ENCODE measurements at places on chromosomes 16 and 17.
A peak's percentile ranks its signal among the peaks of the same experiment; 100 is the strongest.

DNA sequence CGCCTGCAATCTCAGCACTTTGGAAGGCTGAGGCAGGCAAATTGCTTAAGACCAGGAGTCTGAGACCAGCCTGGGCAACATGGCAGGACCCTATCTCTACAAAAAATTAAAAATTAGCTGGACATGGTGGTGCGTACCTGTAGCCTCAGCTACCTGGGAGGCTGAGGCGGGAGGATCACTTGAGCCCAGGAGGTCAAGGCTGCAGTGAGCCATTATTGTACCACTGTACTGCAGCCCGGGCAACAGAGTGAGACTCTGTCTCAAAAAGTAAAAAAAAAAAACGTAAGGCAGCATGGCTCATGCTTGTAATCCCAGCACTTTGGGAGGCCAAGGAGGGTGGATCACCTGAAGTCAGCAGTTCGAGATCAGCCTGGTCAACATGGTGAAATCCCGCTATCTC, 263.6 kb downstream of the PARN start:
- no peak for DNase-seq

- no peak for DNase-seq
These were observed 226.1 kb downstream of the ZNF423 start for GRCh38 chr16:49629851-49630250.

GRCh38 chr16:1645914-1646525, 32.1 kb upstream of the JPT2 start:
- peak; percentile 11 for DNase-seq

DNA sequence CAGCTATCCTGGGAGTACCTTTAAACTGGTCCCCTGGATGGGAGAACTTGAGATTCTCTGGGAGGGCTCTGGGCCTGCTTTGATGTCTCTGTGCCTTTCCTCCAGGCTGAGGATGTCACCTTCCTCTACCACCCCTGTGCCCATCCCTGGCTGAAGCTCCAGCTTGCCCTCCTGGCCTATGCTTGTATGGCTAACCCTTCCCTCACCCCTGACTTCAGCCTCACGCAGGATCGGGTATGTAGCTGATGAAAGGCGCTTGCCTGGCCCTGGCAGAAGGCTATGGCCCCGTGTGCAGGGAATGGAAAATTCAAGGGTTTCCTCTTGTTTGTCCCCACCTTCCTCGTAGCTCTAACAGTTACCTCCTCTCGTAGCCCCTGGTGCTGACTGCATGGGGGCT, 3.0 kb downstream of the TP53I13 start:
- DNase-seq, result no peak

DNA sequence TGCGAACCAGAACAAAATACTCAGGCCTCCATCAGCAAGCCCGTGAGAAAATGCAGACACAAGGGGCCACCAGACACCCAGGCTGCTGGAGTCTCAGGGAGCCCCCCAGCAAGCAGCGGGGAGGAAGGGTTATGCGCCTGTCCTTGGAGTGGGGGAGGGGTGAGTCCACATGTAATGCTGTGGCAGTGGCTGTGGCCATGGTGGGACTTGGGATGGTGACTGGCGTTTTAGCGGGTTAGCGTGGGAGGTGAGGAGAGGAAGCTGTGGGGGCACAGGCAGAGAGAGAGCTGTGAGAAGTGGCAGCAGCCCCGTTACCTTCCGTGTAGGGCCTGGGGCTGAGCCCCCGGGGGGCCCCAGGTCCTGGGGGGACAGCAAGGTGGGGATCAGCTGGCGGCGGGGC, 58.3 kb downstream of the SRCIN1 start:
- no peak for DNase-seq

DNA sequence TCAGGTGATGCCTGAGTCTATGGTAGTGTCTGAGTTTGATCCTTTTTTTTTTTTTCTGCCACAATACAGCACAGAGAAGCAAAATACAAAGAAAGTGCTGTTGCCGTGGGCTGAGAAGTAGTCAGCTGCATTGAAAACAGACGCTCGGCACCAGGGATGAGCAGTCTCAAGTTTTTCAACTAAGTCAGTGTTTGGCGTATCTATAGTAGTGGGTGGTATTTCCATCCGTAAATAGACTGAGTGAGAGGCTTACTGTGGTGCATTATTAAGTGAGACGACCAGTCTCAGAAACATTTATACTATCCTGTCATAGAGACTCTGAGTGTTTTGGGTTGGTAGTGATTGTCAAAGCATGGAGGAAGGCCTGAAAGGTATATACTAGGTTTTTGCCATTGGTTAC, 221.3 kb downstream of the SNX29 start:
- no peak for DNase-seq

DNA sequence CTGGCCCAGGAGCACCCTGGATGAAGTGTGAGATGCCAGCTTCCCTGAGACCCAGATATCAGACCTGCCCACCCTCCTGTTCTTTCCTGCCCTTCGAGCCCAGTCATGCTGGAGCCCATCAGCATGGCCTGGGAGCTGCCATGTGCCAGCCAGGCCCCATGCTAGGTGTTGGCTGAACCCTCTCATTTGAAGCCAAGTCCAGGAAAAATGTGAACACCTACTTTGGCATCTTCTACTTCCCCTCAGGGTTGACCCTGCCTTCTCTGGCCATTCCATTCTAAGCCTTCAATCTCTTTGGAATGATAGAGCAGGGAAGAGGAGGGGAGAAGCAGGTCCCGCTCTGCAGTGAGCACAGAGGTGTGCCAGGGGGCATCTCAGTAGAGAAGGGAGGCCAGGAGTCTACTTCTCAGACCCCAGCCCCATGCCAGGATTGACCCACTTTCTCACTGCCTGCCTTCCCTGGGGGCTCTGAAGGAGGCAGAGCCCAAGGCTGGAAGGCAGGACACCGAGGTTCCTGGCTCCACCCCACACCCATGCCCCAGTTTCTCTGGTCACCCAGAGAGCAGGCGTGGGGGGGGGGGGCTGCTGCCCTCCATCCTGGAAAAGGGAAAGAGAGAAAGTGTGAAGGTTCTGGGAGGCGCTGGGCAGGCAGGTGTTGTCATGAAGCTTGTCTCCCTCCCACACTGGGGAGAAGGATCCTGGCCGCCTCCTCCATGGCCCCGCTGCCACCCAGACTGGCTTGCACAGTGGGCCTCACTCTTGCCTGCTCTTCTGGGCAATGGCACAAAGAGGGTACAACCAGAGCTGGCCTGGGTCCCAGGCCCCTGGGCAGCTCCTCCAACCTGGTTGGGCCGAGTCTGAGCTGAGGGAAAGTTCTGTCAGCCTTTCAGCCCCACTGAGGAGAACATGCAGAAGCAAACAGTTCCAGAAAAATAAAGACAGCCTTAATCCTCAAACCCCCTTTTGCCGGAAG, 9.3 kb downstream of the HDAC5 start:
- DNase-seq, result no peak

DNA sequence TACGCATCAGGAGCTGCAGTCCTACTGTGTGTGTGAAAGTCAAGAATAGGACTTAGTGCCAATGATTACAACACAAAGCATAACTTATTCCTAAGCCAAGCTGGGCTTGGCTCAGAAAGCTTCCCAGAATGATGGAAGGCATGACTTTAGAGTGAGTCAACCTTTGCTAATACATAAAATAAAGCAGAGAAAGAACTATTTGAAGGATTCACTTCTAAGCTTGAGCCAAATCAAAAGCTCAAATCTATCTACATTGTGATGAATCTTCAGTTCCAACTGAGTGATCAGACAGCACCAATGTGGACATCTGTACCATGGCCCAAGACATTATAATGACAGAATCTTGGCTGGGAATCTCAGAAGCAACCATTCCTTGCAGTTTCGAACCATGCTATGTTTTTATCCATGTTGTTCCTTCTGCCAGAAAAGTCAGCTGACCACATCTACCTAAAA, 41.4 kb downstream of the SMG6 start:
- DNase-seq, result peak; percentile 92

- no peak for DNase-seq
These were observed 3.4 kb downstream of the FAM222B start for GRCh38 chr17:28839221-28839620.

DNA sequence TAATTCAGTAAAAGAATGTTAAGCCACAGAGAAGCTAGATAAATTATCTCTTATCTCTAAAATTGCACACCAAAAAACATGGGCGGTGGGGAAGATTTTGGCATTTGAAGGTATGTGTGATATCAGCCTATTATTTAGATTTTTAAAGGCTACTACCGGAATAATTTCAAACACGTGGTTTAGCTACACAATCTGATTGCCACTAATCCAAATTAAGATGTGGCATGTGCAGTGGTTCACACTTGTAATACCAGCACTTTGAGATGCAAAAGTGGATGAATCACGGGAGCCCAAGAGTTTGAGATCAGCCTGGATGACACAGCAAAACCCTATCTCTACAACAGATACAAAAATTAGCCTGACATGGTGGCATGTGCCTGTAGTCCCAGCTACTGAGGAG, 584.5 kb downstream of the HS3ST4 start:
- no peak for DNase-seq

- DNase-seq, result peak; percentile 78
These were observed 17.9 kb downstream of the C1QTNF1 start for GRCh38 chr17:79041723-79042420.

DNA sequence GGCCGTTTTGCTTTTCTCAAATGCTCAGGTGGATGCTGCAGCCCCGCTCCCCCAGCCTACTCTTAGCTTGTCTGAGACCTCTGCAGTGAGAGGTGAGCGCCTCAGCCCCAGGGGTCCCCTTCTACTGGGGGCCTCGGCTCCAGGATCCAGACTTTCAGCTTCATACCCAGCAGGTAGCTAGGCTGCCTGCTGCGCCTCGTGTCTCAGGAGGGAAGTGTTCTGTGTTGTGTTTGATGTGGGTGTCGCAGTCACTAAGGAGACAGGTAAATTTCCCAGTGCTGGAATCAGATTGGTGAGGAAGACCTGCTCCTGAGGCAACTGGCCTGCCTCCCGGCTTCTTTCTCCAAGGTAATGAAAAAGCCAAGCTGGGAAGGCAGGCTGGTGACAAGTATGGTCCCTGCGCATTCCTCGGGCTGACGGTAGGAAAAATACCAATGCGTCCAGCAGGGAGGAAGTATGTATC, 604.0 kb upstream of the SALL1 start:
- no peak for DNase-seq

DNA sequence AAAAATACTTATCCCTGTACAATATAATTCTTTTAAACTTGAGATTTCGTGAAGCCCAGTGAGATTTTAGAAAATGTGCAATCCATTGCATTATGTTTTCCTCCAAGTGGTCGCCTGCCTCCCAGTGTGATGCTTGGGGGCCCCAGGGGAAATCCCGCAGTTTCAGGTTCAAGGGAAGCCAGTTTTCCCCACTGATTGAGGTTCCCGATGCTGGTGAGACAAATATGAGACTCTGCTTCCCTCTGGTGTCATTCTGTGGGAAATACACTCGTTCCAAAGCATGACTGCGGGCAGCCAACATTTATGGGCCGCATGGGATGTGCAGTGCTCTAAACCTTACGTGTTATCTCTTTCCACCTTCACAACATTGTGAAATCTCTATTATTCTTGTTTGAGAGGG, 200.8 kb downstream of the PRKCB start:
- DNase-seq, result peak; percentile 27

GRCh38 chr17:65531256-65532100, 30.0 kb downstream of the AXIN2 start:
- DNase-seq, result peak; percentile 75

DNA sequence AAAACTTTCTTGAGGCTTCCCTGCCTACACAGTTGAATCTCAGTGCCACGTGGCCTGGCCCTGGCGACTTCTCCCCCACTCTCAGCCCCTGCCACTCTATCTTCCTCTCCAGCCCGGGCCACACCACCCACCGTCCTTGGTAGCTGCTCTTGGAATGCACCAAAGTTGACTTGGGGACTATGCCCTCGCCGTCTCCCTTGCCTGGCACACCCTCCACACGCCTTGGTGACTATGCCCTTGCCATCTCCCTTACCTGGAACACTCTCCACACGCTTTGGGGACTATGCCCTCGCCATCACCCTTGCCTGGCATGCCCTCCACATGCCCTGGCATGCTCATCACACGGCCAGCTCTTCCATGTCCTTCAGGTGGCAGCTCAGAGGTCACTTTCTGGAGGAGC, 15.5 kb upstream of the TVP23A start:
- no peak for DNase-seq

- no peak for DNase-seq
These were observed 70.3 kb downstream of the CREBBP start for GRCh38 chr16:3810198-3810664.

DNA sequence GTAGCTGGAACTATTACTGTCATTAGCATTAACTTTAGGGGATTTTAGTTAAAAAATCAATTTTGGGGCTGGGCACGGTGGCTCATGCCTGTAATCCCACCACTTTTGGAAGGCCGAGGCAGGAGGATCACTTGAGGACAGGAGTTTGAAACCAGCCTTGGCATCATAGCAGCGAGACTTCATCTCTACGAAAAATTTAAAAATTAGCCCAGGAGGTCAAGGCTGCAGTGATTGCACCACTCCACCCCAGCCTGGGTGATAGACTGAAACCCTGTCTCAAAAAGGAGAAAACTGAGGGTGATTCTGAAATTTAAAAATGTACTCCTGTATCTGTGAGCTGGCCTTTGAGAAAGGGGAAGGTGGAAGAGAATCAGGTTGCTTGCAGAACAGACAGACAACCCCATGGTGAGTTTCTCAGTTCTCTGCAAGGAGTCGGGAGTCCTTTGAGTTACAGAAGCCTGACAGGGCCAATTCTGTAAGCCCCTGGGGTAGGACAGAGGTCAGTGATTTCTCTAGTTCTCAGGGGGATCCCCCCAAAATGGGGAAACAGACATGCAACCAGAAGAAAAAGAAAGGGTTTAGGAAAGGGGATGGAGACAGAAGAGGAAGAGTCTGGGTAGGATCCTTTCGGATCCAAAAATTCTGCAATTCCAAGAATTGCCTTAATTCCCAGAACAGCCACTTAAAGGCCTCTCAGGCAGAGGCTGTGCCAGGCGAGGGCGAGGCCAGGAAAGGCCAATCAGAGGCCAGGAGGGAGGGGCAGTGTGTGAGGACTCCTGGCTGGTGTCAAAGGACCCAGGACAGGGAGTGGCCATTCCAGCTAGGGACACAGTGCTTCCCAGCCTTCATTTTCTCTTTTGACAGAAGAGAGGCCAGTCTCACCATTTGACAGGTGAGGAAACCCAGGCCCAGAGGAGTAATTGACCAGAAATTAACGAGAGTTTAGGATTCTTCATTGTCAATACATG, 6.7 kb downstream of the NUPR1 start:
- DNase-seq, result no peak

DNA sequence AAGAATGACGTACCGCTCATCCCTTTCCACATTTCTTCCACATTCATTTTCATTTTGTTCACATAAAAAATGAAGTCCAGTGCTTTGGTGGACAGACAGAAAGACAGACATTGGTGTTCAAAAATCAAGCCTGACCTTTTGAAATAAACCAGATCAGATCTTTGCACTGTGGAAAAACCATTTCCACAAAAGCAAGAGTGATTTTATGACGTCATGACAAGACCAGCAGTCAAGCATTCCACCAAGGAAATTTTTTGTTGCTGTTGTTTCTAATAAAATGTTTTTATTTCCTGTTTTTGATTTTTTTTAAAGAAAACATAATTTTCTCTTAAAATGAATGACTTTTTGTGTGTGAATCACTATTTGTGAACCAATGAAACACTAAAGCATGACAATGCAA, 350.0 kb downstream of the KCNJ2 start:
- no peak for DNase-seq

DNA sequence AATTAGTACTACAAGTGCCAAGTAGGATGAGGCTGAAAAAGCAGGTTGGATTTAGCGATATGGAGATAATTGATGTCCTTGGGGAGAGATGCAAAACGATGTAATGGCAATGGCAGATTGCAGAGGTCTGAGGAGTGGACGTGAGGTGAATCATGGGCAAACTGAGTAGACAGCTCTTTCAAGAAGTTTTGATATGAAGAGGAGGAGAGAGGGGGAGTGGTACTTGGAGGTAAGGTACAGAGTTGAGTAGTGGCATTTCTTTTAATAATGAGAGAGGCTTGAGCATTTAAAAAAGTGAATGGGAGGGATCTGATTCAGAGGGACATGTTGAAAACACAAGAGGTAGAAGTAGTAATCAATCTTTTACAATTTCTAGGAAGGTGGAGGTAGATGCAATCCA, 17.7 kb upstream of the VPS4A start:
- no peak for DNase-seq
